Endothelial cell of umbilical vein (primary cell): ENCODE measurements at places on chromosomes 16 and 17.

DNA sequence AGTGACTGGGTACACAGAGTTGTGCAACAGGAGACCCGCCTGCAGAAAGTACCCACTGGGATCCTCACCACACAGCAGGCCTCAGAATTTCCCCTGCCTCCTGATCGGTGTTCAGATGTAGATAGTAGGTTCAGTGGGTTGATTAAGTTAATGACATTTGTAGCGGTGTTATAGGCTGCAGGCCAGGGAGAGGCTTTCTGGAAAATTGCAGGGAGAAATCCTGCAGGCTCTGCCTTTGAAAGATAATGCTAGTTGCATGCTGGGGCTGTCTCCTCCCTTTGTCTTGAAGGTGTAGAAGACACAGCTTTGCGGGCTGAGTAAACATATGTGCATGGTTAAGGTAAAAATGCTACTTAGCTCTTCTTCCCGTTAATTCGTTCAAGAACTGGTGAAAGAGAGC is 406.3 kb upstream of the RBFOX1 start:
- H3K27me3 ChIP-seq, result no peaks in the 10 kb centered on the region
- H3K4me3 ChIP-seq, result no peak overlapping the region
- DNase-seq, result no peak

DNA sequence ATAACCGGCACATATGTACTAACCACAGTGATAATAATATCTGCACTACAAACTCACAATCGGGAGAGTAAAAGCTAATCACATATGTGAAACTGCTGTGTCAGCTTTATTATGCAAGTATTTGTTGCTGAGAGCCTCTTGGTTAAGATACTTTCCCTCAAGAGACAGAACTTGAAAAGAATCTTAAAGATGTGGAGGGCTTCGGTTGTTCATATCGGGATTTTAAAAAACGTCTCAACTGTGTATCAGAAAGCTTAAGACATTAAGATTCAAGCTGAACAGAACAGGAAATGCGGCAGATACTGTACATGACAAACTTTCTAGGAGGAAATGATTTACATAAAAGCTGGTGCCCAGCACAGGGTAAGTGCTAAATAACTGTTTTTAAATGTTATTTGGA is 27.5 kb upstream of the HLF start:
- no peak overlapping the region for H3K4me3 ChIP-seq
- H3K36me3 ChIP-seq, result no peaks in the 10 kb centered on the region
- no peak for DNase-seq
- no peak overlapping the region for H3K27ac ChIP-seq

- H3K4me3 ChIP-seq, result no peak overlapping the region
- no peak for DNase-seq
- no peaks in the 10 kb centered on the region for H3K27me3 ChIP-seq
- H3K36me3 ChIP-seq, result no peaks in the 10 kb centered on the region
- H3K27ac ChIP-seq, result no peak overlapping the region
These were observed 39.4 kb upstream of the CDH5 start for GRCh38 chr16:66326991-66327513.

GRCh38 chr17:42677921-42678781 is 1.4 kb upstream of the PLEKHH3 start:
- no peaks in the 10 kb centered on the region for H3K27me3 ChIP-seq
- no peak overlapping the region for H3K4me3 ChIP-seq
- peaks cover 46% of the 10 kb centered on the region for H3K4me1 ChIP-seq
- H3K27ac ChIP-seq, result peak overlapping the region; percentile 48
- peaks cover 3% of the 10 kb centered on the region for H3K36me3 ChIP-seq
- DNase-seq, result peak; percentile 81

GRCh38 chr16:13936596-13937081 is 16.7 kb downstream of the ERCC4 start:
- H3K4me3 ChIP-seq, result no peak overlapping the region
- H3K27ac ChIP-seq, result no peak overlapping the region
- no peaks in the 10 kb centered on the region for H3K4me1 ChIP-seq
- no peak for DNase-seq
- no peaks in the 10 kb centered on the region for H3K27me3 ChIP-seq

- peak overlapping the region; percentile 82 for H3K27ac ChIP-seq
- peaks cover 27% of the 10 kb centered on the region for H3K4me1 ChIP-seq
- no peaks in the 10 kb centered on the region for H3K27me3 ChIP-seq
These were observed 2.5 kb upstream of the CMTM1 start for GRCh38 chr16:66563574-66564334.

DNA sequence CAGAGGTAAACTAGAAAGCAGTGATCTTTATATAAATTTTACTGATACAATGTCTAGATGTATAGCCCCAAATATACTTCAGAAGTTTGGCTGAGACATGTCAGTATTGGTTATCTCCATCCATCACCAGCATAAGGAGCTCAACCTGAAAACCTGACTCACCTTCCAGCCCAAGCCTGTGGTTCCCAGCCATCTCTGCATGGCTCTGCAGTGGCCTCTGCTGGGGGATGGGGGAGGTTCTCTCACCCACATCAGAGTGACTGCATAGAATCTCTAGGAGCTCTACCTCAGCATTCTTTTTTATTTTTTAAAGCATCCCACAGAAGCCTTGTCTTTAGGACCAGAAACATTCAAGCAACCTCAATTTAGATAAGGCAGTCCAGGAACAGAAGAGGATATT is 27.3 kb downstream of the USP7 start:
- H3K4me3 ChIP-seq, result no peak overlapping the region
- no peaks in the 10 kb centered on the region for H3K36me3 ChIP-seq
- H3K27ac ChIP-seq, result no peak overlapping the region
- H3K27me3 ChIP-seq, result no peaks in the 10 kb centered on the region

GRCh38 chr16:48350736-48351135 is 34.5 kb downstream of the SIAH1 start:
- H3K4me1 ChIP-seq, result no peaks in the 10 kb centered on the region
- no peaks in the 10 kb centered on the region for H3K27me3 ChIP-seq
- no peak overlapping the region for H3K4me3 ChIP-seq
- H3K36me3 ChIP-seq, result peaks cover 8% of the 10 kb centered on the region
- no peak overlapping the region for H3K27ac ChIP-seq
- DNase-seq, result no peak

DNA sequence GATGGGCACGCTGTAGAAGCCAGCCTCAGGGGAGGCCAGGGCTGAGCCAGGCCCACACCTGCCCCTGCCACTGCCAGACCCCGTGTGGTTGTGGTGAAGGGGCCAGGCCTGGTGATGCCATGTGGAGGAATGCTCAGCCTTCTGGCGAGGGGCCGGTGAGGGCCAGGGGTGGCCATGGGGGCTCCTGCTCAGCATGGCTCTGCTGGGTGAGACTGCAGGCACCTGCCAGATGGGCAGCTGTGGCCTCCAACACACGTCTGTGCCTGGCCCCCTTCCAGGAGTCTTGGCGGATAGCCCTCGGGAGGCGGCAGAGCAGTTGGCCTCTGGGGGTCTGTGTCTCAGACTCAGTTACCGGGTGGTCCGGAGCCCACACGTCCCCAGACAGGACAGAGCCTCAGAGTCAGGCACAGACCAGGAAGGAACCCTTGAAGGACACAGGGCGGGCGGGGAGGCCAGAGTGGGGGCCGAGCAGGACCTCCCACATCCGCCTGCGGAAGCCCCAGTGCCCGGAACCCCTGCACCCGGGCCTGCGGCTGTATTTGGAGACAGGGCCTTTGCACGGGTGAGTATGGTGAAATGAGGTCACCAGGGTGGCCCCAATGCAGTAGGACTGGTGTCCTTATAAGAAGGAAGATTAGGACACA is 22.5 kb upstream of the CHMP6 start:
- no peaks in the 10 kb centered on the region for H3K36me3 ChIP-seq
- no peak overlapping the region for H3K4me3 ChIP-seq
- H3K27ac ChIP-seq, result no peak overlapping the region
- H3K27me3 ChIP-seq, result no peaks in the 10 kb centered on the region

GRCh38 chr17:76040376-76040775 is 13.3 kb upstream of the EVPL start:
- H3K4me1 ChIP-seq, result no peaks in the 10 kb centered on the region
- H3K27ac ChIP-seq, result no peak overlapping the region
- no peaks in the 10 kb centered on the region for H3K27me3 ChIP-seq
- H3K4me3 ChIP-seq, result no peak overlapping the region

- H3K36me3 ChIP-seq, result no peaks in the 10 kb centered on the region
- H3K4me3 ChIP-seq, result peak within 1 kb of the TSS; percentile 66
- peaks cover 28% of the 10 kb centered on the region for H3K4me1 ChIP-seq
These were observed at the start of gene PIEZO1 for GRCh38 chr16:88785106-88785924. PIEZO1 (minus strand) TSS chr16:88785220; CDS start chr16:88784964, 256 bp downstream.

DNA sequence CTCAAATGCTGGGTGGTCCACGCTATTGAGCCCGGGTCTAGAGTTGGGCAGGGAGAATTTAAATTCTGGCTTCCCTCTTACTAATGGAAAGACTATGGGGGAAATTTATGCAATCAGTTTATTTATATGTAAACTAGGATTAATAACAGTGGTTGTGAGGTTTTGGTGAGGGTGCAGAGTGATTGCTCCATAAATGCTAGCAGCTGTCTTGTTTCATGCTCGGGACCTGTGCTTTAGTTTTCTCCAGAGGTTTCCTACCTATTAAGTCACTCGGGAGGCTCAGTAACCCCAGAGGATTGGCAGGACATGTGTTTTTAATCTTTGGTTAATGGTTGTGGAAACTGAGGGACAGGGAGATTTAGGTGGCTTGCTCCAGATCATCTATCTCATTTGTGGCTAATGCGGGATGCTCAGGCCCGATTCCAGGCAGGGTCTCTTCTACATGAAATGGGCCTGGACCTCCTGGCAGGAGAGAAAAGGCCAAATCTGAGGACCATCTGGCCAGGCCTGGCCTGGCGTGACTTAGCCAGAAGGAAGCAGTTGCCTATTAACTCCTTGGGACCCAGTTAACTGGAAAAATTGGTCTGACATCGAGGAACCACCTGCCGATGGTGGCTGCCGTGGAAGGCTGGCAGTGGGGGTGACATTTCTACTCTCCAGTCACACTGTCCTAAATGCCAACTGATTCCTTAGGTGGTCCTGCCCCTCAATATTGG is 2.1 kb downstream of the PRCD start:
- peaks cover 6% of the 10 kb centered on the region for H3K4me1 ChIP-seq
- no peak overlapping the region for H3K27ac ChIP-seq
- H3K4me3 ChIP-seq, result no peak overlapping the region
- no peaks in the 10 kb centered on the region for H3K36me3 ChIP-seq
- peaks cover 11% of the 10 kb centered on the region for H3K27me3 ChIP-seq
- DNase-seq, result no peak
